Activated CD4-positive, alpha-beta memory T cell treated with anti-CD3 and anti-CD28 coated beads for 36 hours (primary cell): ENCODE measurements at places on chromosomes 12 and 14. TPM values are rescaled to one million over a fixed set of nuclear protein-coding genes. Genes with fewer than 3 reads are reported as not detected.
A peak's percentile ranks its signal among the peaks of the same experiment; 100 is the strongest.

GRCh38 chr12:47400266-47400665 is 305.6 kb downstream of the RPAP3 start:
- DNase-seq = no peak

- peak; percentile 31 for DNase-seq
These were observed 52.9 kb downstream of the ACTN1 start for GRCh38 chr14:68926236-68926635.

DNA sequence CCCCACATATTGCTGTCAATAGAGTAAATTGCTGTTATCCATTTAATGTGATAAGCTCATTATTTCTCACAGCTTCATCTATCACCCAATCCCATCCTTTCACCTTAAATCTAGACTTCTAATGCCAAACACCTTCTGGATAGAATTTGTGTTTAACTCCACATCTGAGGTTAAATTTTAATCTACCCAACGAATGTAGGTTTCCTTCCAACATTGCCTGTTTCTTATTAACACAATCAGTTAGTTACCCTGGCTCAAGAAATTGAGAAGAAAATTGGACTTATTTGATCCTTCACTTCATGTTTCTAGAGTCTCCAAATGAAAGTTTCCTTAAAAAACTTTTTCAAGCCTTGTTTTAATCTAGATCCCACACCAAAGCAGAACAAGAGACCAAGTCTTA is 67.3 kb downstream of the PTPRO start:
- no peak for DNase-seq

GRCh38 chr14:33524244-33524643 is 426.6 kb downstream of the EGLN3 start:
- no peak for DNase-seq

DNA sequence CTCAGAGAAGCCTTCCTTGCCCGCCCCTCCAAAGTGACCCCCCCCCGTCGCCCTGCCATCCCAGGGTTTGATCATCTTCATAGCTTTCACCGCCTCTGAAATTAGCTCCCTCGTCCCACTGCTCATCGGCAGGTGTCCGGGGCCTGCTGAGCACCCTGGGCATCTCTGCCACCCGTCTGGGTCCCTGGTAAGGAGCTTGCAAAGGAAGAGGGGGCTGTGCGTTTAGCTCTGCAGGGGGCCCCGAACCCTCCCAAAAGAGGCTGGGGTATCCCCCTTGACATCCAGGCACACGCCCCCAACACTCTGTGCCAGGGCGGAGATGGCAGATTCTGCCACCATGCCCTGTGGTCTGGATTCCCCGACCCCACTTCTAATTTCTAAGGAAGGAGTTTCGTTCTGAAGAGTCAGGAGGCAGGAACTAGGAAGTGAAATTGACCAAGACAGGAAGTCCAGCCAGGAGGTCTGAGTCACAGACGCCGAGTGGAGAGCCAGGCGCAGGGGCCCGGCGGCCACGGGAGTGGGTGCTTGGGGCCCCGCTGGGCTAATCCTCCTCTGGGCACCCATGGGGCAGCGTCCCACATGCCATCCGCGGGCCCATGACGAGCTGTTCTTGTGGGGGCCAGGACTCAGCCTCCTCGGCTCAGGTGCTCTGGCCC is 95.7 kb downstream of the RFLNA start:
- DNase-seq = peak; percentile 12

DNA sequence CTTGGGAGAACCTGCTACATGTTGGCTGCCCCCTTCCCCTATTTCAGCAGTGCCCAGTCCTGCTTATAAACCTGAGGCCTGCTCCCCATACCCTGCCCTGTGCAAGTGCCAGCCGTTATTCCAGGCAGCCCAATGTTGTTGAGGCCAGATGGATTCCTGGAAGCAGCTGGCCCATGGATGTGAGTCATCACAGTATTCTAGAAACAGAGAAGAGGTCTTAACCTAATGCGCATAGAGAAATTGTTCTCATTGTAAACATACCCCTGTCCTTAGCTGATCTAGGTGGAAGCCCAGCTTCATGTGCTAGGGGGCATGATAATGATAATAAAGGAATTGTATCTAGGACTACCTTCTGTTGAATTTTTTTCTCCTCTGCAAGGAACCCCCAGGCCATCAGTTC is 69.7 kb downstream of the TSPAN11 start:
- DNase-seq = no peak

GRCh38 chr14:79749065-79749464 is 462.2 kb downstream of the DIO2 start:
- no peak for DNase-seq

DNA sequence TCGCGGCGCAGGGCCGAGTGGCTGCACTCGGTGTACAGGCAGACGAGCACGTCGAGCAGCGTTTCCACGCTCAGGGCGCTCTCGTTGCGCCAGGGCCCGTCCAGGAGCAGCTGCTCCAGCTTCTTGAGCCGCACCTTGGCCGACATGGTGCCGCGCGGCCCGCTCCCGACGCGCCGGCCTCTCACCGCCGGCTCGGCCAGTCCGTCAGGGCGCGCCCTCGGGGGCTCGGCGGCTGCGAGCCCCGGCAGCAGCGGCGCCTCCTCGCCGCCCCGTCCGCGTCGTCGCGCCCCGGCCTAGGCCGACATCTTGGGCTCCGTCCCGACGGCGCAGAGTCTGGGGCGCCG is 349 bp downstream of the CDC42BPB start:
- DNase-seq = no peak

- no peak for DNase-seq
These were observed 55.7 kb upstream of the PLXNC1 start for GRCh38 chr12:94092516-94093241.

DNA sequence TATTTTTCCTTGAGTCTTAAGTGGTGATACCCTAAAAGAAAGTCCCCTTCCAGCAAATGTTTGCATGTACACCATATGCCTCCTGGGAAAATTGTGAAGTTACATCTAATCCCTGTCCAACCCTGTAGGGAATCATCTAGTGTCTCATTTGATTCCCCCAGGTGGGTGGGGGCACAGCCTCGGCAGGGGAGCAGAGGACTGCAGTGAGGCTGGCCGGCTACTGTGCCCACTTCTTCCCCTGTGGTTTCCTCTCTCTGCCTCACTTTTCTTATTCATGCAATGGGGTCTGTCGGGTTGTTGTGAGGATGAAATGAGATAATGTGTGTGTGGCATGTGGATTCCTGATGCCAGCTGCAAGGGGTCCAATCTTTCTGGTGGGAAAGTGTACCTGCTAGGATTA is 6.0 kb downstream of the PAPLN start:
- no peak for DNase-seq

DNA sequence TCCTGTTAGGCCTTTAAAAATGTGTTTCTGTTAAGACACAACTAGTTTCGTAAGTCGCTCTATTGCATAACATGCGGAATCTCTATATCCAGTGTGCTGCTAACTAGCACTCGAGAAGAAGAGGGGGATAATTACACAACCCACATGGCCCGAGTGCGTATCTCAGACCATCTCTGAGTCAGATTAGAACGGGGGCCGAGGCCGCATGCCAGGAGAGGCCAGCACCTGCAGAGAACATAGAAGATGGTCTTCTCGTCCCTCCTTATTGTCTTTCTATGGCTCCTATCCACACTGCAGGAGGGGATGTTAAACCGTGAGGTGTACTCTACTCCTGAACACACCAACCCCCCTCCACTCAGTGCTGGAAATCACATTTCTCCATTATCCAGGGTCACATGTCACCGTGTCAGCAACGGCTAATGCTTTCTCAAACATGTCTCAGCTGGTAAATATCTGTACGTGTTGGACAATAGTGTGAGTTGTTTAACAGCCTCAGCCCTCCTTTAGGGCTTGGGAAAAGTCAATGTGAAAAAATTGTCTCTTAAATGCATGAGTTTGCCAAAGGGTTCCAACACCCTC is 56.3 kb downstream of the CCDC88C start:
- DNase-seq = no peak

GRCh38 chr14:54893151-54893760 is 9.4 kb downstream of the GCH1 start:
- peak; percentile 53 for DNase-seq

GRCh38 chr12:29750131-29750927 is 33.4 kb downstream of the TMTC1 start:
- no peak for DNase-seq

- DNase-seq = no peak
These were observed 4.7 kb upstream of the RHOF start for GRCh38 chr12:121797937-121798786.

GRCh38 chr12:110370732-110371231 is 32.7 kb downstream of the ANAPC7 start:
- no peak for DNase-seq

- DNase-seq = no peak
These were observed 44.0 kb upstream of the FRMD6 start for GRCh38 chr14:51607711-51608110.

DNA sequence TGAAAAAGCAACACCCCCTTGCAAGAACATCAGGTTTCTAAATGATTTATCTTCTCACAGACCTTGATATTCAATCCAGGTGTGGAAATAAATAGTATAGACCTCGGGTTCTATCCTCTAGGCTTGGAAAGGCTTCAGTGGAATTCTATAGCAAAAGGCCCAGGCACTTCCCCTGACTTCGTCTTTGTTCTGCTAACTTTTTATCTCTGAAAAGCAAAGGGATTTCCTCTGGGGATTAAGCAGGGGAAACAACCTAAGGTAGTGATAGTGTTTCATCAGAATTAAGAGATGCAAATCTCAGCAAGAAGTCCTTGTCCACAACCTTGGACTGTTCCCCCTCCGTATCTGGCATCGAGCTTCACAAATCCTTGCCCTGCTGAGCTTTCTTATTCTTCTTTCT is 59.5 kb upstream of the DUSP6 start:
- DNase-seq = no peak

GRCh38 chr14:60691383-60692113 is 32.6 kb downstream of the SIX4 start:
- no peak for DNase-seq

GRCh38 chr14:104446611-104447010 is 133.0 kb upstream of the C14orf180 start:
- no peak for DNase-seq

GRCh38 chr14:88013750-88014349 is 8.9 kb downstream of the GPR65 start:
- peak; percentile 48 for DNase-seq

DNA sequence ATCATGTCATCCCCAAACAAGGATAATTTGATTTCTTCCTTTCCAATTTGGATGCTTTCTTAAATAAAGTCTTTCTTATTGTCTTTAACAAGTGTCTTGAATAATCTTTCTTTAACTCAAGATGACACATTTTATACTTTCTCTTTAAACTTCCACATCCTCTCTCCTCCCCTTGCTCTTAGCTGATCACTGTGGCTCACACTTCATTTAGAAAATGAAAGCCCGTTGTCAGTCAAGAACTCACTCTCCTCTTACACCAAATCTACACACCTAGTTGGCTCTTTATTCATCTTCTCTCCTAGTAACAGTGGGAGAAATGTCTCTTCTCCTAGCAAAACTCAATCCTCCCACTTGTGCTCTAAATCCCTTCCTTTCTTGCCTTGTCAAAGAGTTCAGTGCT is 10.4 kb upstream of the RMST start:
- no peak for DNase-seq

GRCh38 chr12:26748741-26749431 is 84.1 kb downstream of the ITPR2 start:
- DNase-seq = no peak

DNA sequence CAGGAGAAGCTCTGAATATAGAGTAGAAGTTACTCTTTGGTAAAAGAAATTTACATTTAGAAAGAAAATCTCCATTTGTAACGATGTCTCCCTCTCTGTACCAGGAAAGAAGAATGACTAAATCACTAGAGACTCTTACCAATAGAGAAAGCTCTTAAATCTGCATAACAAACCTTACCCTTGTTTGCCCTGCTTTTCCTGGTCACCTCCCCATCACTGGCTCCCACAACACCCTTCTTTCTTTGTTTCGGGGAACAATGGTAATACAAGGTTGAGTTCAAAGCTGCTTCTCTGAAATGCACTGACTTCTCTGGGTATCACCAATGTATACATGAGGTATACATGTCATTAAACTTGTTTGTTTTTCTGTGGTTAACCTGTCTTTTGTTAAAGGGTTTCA is 351.1 kb upstream of the FLRT2 start:
- no peak for DNase-seq

DNA sequence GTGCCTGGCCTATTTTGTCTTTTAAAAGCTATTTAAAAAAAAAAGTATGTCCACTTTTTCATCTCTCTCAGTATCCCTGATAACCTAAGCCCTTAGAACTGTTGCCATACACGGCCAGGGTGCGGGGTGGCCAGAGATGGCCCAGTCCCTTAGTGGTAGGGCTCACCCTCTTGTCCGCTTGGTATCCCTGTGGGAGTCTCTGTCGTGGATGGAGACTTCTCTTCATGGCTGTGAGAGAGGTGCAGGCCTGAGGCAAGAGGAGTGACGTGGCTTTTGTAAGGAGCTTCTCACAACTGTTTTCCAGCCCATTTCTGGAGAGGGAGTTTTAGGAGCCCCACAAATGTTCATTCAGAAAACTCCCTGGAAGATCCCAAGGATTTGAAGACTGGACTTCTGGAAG is 26.8 kb downstream of the XRCC3 start:
- DNase-seq = no peak

- DNase-seq = no peak
These were observed 85.8 kb upstream of the TSPAN11 start for GRCh38 chr12:30840715-30841114.

- no peak for DNase-seq
These were observed 6.9 kb downstream of the FLRT2 start for GRCh38 chr14:85536833-85537190.

BATF gene
- 182 TPM for total RNA-seq

ACOT6 gene
- total RNA-seq = not detected

KRT86 gene
- total RNA-seq = 0.12 TPM

PTPN11 gene
- total RNA-seq = 137 TPM

JPH4 gene
- 0.12 TPM for total RNA-seq

LRRC23 gene
- 7.8 TPM for total RNA-seq

GPR137C gene
- 0.19 TPM for total RNA-seq

CNTN1 gene
- total RNA-seq = not detected

USP5 gene
- total RNA-seq = 130 TPM

MBD6 gene
- 48.2 TPM for total RNA-seq

TESPA1 gene
- 74.8 TPM for total RNA-seq

TUNAR gene
- total RNA-seq = not detected

PPM1A gene
- total RNA-seq = 47.3 TPM

HECTD4 gene
- total RNA-seq = 24.4 TPM

NANOG gene
- total RNA-seq = not detected

FGD4 gene
- total RNA-seq = 0.22 TPM

REP15 gene
- not detected for total RNA-seq

PSMA3 gene
- 355 TPM for total RNA-seq

SLC17A8 gene
- total RNA-seq = not detected

EPYC gene
- not detected for total RNA-seq
